Renal pelvis (tissue), 12 donors: ENCODE measurements at places on chromosomes 6 and 20. TPM values are rescaled to one million over a fixed set of nuclear protein-coding genes. Genes with fewer than 3 reads are reported as not detected.

The WFDC2 gene
- polyA plus RNA-seq = 204 TPM

The SEMG1 gene
- not detected for polyA plus RNA-seq

The PARD6B gene
- polyA plus RNA-seq = 21.1 TPM

The MOG gene
- 0.51 TPM for polyA plus RNA-seq

The WFDC5 gene
- polyA plus RNA-seq = not detected

The CEP250 gene
- polyA plus RNA-seq = 56.7 TPM

The FOXA2 gene
- polyA plus RNA-seq = 0.09 TPM

The POU5F1 gene
- 1.9 TPM for polyA plus RNA-seq

The UBE2C gene
- polyA plus RNA-seq = 73.0 TPM

The NKX2-2 gene
- 0.07 TPM for polyA plus RNA-seq

The TSPO2 gene
- polyA plus RNA-seq = 0.60 TPM

The EPB41L2 gene
- 154 TPM for polyA plus RNA-seq

GRCh38 chr6:92748131-92748530 lies 671.2 kb downstream of the EPHA7 start:
- DNase-seq = no peak

GRCh38 chr6:24426729-24427446 lies 24.2 kb downstream of the MRS2 start:
- no peak for DNase-seq

- no peak for DNase-seq
Observed at GRCh38 chr6:150150458-150150820, 7.6 kb downstream of the PPP1R14C start.

GRCh38 chr6:152532556-152533422 lies 104.4 kb downstream of the SYNE1 start:
- DNase-seq = no peak

DNA sequence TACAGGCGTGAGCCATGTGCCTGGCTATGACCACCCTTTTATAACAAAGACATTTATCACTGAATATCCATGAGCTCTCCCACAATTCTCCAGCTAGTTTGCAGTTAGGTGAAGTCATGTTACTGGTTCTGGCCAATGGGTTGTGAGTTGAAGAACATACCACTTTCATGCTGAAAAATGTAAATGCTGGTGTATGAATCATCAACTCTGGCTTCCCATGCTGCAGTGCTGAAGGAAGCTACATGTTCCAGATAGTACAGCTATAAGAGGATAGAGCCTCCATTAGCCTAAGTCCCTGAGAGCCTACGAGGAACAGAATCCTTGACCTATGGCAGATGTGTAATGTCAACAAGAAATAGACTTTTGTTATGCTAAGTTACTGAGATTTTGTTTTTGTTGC lies 180.4 kb downstream of the BTBD9 start:
- no peak for DNase-seq

GRCh38 chr6:147077251-147077650 lies 127.0 kb upstream of the STXBP5 start:
- no peak for DNase-seq

- DNase-seq = no peak
Observed at GRCh38 chr6:53331678-53332077, 17.1 kb downstream of the ELOVL5 start.

DNA sequence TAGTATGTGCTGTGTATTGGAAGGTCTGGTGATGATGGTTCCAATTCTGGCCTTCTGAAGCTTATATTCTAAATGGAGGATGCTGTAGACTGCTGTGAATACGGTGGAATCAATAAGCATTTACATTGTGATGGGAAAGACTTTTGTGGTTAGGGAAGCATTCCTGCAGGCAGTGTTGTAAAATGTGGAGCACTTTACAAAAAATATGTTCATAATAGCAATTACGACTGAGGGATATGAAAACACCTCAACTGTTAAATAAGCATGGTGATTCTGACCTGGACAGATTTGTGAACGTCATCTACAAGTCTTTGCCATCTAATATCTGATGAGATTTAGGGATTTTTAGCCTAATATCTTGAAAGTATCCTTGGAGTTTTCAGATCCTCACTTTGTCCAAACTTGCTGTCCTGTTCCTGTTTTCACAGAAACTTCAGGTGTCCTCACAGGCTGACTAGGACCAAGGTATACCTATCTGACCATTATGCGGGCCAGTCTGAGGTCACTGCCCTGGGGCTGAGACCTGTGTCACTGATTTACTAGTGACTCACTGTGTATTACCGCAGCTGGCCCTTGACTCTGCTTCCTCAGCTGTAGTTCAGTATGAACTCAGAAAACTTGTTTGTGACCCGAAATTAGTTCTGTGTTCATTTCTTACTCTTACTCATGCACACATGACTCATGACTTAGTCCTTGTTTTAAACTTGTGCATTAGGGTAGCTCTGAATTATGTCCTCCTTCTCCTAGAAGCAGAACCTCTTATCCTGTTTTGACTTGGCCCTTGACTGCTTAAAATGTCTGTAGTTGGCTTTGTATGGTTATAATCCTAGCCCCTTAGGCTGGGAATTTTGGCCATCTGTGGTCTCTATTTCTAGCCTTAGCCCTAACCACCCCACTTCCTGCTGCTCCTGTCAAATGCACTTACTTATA lies 343.0 kb downstream of the CDKAL1 start:
- no peak for DNase-seq

- no peak for DNase-seq
Observed at GRCh38 chr20:21529863-21530262, 16.0 kb upstream of the NKX2-2 start.

DNA sequence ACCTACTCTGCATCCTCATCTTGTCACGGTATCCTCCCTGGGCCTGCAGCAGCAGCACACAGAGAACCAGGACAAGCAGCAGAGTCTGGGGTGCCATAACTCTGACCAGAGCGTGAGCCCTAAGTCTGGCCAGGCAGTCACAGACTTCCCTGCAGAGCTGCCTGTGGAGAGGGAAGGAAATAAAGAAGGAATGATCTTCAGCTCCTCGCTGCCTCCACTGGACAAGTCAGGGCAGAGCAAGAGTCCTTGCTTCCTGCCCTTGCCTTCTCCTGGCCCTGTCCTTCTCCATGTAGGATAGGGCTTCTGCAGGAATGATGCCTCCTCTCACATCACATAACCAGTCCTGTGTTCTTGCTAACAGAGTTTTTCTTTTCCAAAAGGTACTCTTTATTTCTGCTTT lies 15.9 kb upstream of the WFDC11 start:
- no peak for DNase-seq

- no peak for DNase-seq
Observed at GRCh38 chr20:9628141-9628540, 113.8 kb downstream of the LAMP5 start.

GRCh38 chr6:144834426-144835038 lies 549.4 kb downstream of the UTRN start:
- no peak for DNase-seq

DNA sequence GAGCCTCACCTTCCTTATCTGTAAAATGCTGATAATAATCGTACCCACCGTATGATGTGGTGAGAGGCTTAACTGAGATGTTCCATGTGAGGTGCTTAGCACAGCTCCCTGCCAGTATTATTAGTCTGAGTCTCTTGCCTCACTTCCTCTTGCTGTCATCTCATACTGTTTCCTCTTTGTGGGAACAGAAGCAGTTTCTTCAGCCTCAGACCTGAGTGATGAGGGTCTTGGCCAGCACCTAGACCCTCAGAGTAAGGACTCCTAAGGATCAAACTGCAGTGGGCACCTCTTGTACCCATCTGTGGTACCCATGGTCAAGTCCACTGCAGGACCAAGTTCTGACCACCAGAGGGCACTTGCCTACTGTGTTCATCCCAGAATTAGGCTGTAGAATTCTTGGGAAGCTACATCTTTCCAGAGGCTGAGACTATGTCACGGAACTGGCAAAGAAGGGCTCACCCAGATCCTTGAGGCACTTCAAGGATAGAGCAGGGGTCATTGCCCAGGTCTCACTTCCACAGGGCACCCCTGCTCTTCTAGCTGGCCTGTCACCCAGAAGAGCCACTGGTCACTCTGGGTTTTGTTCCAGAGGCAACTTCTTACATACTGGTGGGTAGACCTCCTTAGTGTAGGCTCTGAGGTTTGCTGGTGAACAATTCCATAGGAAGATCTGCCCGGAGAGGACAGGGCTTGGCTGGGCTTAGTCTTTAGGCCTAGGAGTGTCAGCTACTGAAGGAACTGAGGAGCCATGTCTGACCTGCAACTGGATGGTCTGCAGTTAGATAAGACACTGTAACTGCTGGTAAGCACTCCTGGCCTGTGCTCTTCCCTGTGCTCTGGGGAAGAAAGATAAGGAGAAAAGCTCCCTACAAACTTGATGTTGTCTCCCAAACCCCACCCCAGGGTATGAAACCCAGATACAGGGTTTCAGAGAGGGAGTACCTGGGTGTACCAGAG lies 20.6 kb upstream of the SGK2 start:
- peak; percentile 38 for DNase-seq

GRCh38 chr6:19356692-19357091 lies 480.5 kb upstream of the ID4 start:
- DNase-seq = no peak
